ENCODE measurements at places on chromosomes 16 and 17.

DNA sequence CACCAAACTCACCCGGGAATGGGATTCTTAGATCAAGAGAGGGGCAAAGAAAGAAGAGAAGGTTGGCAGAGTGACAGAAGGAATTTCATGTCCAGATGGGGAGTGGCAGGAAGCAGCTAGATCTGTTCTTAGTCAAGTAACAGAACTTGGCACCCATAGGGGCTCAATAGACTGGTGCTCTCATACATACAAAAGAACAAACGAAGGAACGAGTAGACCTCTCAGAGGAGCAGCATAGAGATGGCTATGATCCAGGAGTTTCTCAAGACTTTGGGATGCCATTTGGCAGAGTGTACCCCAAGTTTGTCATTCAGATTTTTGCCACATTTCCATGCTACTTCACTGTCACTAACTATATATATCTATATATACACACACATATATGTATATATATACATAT is 47.9 kb downstream of the GINS3 start:
- no peak for DNase-seq

DNA sequence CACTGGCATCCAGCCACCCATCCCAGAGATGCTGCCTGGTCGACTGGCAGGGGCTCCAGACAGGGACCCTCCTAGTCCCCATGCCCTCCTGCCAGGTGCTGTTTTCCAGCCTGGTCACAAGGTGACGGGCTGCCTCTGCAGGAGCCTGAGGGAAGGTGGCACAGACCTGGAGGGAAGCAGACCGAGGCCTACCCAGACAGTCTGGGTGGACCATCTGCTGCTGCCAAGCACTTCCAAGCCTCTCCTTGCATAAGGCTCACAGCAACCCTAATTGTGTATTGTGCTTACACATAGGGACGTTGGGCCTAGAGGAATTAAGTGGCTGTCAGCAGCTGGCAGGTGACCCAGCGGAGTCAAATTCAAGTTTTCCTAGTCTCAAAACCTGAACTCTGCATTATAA is 90.1 kb upstream of the KCNJ18 start:
- DNase-seq = no peak

- no peak for DNase-seq
Observed at GRCh38 chr16:1048442-1049112, 24.0 kb upstream of the SSTR5 start.

GRCh38 chr17:64598672-64599071 is 63.4 kb downstream of the SMURF2 start:
- DNase-seq = no peak

GRCh38 chr16:56841233-56841632 is 23.8 kb upstream of the SLC12A3 start:
- no peak for DNase-seq

- DNase-seq = peak; percentile 7
Observed at GRCh38 chr16:1825864-1826690, 548 bp downstream of the HAGH start.

GRCh38 chr17:41527063-41528023 is 765 bp downstream of the KRT19 start:
- no peak for DNase-seq

DNA sequence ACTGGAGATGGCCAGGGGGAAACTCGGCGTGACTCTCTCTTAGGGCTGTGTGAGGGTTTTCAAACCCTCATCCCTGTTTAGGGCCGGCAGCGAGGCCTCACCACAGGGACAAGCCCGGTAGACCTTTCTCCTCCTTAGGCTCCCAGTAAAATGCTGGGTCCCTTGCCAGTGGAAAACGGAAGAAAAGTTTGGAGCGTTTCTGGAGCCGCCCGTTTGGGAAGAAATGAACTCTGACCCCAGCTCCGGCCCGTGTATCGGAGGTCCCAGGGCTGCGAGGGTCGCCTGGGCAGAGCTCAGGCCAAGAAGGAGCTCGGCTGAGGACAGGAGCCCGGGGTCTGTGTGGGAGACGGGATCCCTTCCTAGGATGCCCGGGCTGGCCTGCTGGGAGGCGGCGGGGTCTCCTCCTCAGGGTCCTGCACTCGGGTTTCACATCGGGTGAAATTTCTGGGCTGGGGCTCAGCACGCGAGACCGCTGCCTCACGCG is 23.2 kb downstream of the ZNF213 start:
- DNase-seq = no peak

DNA sequence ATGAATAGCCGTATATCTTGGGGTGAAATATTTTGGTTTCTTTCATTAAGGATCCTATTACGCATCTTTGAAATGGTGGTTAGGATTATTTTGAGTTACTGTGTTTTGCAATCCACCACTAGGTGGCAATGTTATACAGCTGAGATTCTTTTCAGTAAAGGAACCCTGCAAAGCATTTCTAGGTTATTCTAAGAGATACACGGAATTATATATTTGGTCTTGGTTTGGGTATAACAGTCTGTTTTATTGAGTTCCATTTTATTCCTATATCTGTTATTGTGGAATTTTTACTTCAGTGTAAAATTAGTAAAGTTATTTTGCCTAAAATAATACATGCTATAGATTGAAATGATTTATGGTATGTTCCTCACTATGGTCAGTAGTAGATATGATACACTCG is 62.9 kb upstream of the CPHXL start:
- DNase-seq = peak; percentile 3

GRCh38 chr17:17749025-17749772 is 67.9 kb downstream of the RAI1 start:
- DNase-seq = no peak

DNA sequence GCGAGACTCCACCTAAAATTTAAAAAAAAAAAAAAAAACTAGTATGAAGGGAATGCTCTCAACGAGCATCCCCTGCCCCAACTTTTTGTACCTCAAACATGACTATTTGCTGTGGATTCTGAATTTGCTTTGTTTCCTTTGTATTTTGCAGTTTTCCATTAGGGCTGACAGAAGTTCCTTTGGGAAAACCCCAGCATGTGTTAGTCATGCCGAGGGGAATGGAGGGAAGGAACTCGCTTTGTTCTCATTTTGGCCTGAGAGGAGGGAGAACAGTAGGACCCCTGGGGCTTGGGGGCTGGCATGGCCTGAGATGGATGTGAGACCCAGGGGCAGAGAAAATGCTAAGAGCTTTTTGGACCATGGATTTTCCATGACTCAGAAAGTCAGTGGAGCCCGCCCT is 20.5 kb downstream of the KRT9 start:
- no peak for DNase-seq

GRCh38 chr17:61404913-61405685 is 5.5 kb downstream of the TBX2 start:
- DNase-seq = no peak

DNA sequence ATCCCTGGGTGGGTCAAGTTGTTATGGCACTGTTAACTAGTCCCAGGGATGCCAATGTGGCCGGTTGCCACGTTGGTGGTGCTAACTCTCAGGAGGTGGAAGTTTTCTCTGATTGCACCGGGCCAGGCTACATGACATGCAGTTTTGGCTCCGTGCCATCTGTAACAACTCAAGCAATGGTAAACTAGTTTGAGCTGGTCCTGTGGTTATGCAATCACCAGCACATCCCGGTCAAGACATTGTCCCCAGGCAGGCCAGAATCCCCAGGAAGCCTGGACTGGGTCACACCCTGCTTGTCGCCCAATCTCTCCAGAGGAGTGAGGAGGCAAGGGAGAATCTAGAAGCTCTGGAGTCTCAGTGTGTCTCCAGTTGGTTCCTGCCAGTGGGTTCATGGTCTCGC is 10.1 kb upstream of the CCL17 start:
- no peak for DNase-seq

DNA sequence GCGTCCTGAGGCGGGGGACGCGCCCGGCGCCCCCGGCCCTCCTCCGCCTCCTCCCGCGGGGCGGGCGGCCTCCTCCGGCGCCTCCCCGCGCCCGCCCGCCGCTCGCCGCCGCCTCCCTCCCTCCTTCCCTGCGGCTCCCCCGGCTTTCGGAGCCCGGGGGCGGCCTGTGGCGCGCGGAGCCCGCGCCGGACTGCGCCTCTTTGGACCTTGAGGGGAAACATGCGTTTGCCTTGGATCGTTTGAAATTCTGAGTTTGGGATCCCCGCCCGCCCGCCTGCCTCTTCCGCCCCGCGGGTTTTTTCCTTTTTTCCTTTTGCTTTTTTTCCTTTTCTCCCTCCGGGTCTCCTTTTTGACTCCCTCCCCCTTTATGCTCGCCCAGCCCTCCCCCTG is 390 bp downstream of the ZNRF1 start:
- DNase-seq = no peak

DNA sequence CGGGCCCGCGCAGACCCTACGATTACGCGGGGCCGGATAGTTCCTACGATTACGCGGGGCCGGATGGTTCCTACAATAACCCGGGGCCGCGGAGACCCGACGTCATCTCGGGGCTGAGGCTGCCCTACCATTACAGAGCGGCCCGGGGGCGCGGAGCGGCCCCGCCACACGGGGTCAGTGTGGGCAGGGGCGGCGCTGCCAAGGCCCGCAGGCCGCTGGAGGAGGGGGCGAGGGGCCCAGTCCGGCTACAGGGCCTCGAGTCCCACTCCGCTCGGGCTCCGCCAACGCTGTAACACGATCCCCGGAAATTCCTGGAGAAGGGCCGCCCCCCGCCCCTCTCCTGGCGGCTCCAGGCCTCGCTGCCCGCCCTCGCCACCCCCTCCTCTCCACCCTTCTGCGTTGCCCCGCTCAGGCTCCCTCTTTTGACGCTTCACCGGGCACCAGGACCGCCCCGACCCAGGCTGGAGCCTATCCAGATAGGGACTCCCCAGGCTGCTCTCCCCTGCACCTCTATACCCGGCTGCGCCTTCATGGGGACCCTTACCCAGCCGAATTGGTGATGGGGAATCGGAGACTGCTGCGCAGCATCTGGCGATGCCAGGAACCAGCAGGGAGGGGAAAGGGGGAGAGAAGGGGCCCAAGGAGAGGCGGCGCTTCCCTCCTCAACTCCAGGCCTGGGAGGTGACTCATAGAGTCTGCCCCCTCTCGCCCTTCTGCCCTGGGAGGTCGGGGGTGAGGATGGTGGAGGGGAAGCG is at the start of gene RAB34:
Gene RAB34, minus strand, starts transcription at position 291 of the 755 bp plus-strand sequence. CDS start 602 bp downstream, outside the sequence.
- DNase-seq = no peak

GRCh38 chr17:48555258-48556228 is 10.6 kb upstream of the HOXB2 start:
- DNase-seq = peak; percentile 74

GRCh38 chr16:4323845-4324488 is 8.1 kb downstream of the GLIS2 start:
- no peak for DNase-seq

DNA sequence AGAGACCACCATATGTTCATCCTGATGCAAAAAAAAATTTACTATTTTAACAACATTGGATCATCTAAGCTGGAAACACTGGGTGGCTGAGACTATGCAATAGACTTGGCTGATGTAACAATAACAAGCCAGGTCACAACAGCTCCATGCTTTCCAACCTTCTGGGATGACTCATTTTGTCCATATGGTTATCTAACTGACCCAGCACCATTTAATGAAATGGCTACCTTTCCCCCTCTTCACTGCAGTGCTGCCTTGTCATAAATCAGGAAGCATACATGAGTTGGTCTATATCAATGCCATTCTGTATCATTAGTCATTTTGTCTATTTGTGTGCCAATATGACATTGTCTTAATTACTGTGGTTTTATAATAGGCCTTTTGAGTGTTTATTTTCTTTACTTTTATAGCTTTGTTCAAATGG is 217.6 kb upstream of the KCNJ16 start:
- DNase-seq = peak; percentile 77

DNA sequence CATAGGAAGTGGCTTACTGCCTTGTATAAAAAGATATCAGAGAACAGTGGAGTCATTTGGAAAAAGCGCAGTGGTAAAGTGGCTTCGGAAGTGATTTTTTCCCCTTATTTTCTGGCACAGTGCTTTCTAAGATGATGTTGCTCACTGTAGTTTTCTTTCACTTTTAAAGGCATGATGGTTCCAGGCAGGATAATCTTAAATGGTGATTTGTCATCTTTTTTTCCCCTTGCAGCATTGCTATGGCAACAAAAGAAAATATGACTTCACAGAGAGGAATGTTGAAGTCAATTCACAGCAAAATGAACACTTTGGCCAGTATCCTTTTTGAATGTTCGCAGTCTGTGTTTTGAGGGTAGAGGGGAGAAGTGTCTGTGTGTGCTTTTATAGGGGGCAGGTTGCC is 42.5 kb downstream of the GOSR1 start:
- peak; percentile 68 for DNase-seq

DNA sequence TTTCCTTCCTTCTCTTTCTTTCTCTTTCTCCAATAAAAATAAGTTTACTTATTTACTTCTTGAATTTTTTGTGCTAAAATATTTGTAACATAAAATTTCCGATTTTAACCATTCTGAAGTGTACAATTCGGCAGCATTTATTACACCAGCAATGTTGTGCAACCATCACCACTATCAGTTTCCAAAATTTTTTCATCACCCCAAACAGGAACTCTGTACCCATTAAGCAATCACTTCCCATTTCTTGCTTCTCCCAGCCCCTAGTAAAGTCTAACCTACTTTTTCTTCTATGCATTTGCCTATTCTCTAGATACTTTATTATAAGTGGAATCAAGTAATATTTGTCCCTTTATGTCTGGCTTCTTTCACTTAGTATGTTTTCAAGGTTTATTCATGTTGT is 2.5 kb upstream of the HP start:
- DNase-seq = no peak

DNA sequence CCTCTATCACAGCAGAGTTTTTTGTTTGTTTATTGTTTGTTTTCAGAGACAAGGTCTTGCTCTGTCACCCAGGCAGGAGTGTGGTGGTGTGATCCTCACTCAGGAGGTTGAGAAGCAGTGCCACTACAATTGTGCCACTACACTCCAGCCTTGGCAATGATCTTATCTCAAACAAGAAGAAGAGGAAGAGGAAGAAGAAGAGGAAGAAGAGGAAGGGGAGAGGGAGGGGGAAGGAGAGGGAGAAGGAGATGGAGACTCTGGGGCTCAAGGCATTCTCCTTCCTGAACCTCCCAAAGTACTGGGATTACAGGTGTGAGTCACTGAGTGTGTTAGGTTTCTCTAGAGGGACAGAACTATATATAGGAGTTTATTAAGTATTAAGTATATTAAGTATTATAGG is 17.1 kb upstream of the C17orf58 start:
- DNase-seq = no peak

DNA sequence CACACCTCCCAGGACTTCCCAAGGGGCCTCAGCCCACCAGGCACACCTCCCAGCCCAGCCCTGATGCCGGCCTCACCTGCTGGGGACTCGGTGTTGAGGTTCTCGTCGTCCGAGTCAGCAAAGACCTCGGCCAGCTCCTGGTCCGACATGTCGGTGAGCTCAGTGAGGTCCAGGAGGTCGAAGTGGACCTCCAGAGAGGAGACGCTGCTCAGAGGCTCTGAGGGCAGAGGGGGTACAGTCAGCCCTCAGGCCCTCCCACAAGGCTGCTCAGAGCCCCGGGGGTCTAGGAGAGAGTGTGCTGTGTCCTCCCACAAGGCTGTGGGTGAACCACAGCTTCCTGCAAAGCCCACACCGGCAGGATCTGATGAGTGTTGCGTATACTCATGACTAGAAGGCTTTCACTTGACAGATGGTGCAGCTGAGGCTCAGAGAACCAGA is 10.5 kb downstream of the DBNDD1 start:
- DNase-seq = no peak

- DNase-seq = no peak
Observed at GRCh38 chr16:80557037-80557436, 16.2 kb downstream of the DYNLRB2 start.
